ENCODE measurements at places on chromosomes 4 and X. TPM values are rescaled to one million over a fixed set of nuclear protein-coding genes. Genes with fewer than 3 reads are reported as not detected.
A peak's percentile ranks its signal among the peaks of the same experiment; 100 is the strongest.

The AFAP1 gene
- 5.3 TPM for total RNA-seq

The HERC6 gene
- 25.5 TPM for total RNA-seq

The NEUROG2 gene
- not detected for total RNA-seq

The CLDN22 gene
- total RNA-seq, result not detected

The GPRIN3 gene
- 40.6 TPM for total RNA-seq

The FAM184B gene
- not detected for total RNA-seq

DNA sequence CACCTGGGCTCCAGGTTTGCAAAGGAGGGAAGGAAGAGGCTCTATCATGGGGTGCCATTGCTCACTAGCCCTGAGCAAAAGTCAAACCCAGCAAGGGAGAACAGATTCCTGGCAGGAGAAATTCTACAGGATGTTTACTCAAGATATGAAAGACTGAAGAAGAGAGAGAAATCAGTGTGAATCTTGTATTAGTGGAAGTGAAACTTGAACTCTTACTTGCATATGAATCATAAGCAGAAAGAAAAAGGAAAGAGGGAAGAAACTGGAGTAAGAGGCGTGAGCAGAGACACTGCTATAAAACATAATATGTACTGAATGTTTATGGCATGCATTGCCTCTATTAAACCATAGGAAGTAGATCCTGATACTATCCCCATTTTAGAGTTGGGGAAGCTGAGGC, 60.9 kb downstream of the C4orf46 start:
- H3K27me3 ChIP-seq, result no peaks in the 10 kb centered on the region
- no peak for DNase-seq
- no peak overlapping the region for H3K27ac ChIP-seq
- H3K4me3 ChIP-seq, result no peak overlapping the region

DNA sequence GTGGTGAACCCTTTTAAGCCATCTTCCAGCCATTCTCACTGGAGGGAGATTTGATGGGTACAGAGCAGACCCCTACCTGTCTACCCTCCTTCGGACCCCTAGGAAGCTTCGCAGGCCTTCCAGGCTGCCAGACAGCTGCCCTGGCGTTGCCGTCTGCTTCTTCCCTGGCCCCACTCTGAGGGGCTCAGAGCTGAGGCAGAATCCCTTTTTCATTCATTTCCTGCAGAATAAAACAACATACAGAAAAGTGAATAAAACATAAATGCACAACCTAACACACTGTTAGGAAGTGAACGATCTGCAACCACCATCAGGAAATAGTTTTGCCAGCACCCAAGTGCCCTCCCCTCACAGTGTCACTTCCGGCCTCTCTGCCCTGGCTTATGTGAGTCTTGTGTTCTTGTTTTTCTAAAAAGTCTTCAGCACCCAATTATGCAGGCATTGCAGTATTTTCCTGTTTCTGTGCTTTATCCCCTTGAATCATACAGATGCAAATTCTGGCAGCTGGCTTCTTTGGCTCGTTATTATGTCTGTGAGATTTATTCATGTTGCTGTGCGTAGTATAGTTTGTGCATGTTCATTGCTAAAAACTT, 5.6 kb upstream of the ADD1 start:
- peaks cover 57% of the 10 kb centered on the region for H3K36me3 ChIP-seq
- H3K27ac ChIP-seq, result peak overlapping the region; percentile 85
- H3K4me1 ChIP-seq, result peaks cover 72% of the 10 kb centered on the region
- H3K27me3 ChIP-seq, result no peaks in the 10 kb centered on the region
- peak; percentile 87 for DNase-seq

DNA sequence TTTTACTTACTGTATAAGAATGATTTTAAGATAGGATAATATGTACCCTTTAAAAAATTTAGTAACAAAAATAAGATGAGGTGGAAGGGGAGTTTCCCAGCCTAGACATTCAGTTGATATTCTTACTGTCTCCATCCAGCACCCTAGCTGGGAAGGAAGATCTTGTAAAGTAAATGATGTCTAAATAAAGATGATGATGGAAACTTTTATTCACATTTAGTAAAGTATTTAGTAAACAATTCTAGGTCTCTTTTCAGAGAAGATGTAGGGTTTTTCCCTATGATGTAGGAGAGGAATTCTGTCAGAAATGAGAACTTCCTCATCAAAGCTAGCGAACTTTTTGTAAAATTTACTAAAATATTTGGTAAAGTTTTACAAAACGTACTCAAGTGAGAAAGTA, 136.8 kb downstream of the RAPGEF2 start:
- no peak for DNase-seq
- no peak overlapping the region for H3K27ac ChIP-seq
- H3K27me3 ChIP-seq, result no peaks in the 10 kb centered on the region
- H3K4me3 ChIP-seq, result no peak overlapping the region
- no peaks in the 10 kb centered on the region for H3K4me1 ChIP-seq
- no peaks in the 10 kb centered on the region for H3K36me3 ChIP-seq

- H3K27me3 ChIP-seq, result no peaks in the 10 kb centered on the region
- no peak overlapping the region for H3K27ac ChIP-seq
- DNase-seq, result no peak
- H3K4me3 ChIP-seq, result no peak overlapping the region
Observed at GRCh38 chr4:121684561-121684960, 12.2 kb downstream of the ANXA5 start.

- no peaks in the 10 kb centered on the region for H3K4me1 ChIP-seq
- no peaks in the 10 kb centered on the region for H3K36me3 ChIP-seq
- H3K4me3 ChIP-seq, result no peak overlapping the region
- DNase-seq, result no peak
- no peaks in the 10 kb centered on the region for H3K27me3 ChIP-seq
Observed at GRCh38 chrX:113275804-113276203, 435.2 kb upstream of the AMOT start.

Measured in activated CD8-positive, alpha-beta T cell treated with anti-CD3 and anti-CD28 coated beads, Interleukin-2, amount 10 ng/mL, durations not matched to agents 7 days and 5 days (primary cell).